NCI-H226 (cell line): ENCODE measurements at places on chromosomes 6 and 20.
A peak's percentile ranks its signal among the peaks of the same experiment; 100 is the strongest.

- DNase-seq, result no peak
Observed at GRCh38 chr20:57652606-57653545, 32.6 kb upstream of the ZBP1 start.

DNA sequence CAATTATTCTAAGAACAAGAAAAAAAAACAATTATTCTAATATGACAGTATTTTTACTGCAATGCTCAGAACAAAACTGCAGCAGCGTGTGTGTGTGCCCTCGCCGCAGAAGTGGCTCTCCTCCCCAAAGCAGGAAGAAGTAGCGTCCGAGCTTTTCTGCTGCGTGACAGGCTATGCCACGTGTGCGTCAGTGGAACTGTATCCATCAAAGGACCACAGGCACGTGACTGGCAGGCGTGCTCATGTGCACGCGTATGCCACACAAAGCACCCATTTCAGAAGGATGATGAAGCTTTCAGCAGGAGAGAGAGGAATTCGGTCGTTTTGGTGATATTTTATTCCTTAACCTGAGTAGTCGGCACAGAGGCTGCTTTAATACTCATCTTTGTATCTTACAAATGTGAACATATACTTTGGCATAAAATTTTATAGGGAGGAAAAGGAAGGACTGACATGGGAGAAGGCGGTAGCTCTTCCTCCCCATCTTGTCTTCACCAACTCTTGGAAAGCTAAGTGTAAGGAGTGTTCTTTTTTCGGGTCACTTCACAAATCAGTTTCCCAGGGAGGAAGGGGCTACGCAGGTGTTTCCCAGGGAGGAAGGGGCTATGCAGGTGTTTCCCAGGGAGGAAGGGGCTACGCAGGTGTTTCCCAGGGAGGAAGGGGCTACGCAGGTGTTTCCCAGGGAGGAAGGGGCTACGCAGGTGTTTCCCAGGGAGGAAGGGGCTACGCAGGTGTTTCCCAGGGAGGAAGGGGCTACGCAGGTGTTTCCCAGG is 3.4 kb downstream of the TCFL5 start:
- no peak for DNase-seq

DNA sequence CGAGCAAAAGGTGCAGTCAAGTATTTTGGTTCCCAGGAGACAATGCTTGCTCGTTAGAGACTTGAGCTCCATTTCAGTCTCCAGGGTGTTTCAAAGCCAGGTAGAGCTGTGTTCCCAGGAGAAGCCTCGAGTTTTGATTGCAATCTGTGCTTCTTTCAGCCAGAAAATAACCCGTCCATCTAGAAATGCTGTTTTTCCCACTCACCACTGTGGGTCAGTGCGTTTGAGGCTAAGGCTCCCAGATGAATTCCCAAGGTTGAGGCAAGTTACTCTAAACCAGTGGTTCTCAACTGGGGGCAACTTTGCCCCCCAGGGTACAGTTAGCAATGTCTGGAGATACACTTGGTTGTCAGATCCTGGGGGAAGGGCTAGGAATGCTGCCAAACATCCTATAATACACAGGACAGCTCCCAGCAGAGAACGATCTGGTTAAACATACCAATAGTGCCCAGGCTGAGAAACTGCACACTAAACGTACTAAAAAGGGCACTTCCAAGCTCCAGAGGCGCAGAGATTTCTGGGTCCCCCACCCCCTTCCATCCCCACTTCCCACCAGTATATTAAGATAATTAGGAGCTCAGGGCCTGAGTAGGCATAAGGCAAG is 13.8 kb downstream of the BMP7 start:
- DNase-seq, result no peak

DNA sequence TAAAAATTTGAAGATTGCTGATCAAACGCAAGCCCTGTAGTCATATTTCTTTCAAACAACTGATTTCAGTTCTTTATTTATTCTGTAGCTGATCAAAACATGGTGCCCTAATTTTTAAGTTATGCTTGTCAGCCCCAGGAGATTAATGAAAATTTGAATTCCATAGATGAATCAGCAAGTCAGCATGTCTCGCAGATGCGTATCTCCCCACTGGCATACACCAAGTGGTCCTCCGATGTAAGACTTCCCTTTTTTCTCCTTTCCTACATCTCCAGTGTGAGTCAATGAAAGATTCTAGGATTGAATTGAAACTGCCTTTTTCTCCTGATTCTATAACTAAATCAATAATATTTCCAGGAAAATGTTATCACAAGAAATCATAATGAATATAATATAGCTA is 539.6 kb upstream of the NOX3 start:
- no peak for DNase-seq

- no peak for DNase-seq
Observed at GRCh38 chr6:44498436-44498835, 110.9 kb downstream of the CDC5L start.

- DNase-seq, result no peak
Observed at GRCh38 chr20:46351357-46352058, 43.2 kb upstream of the CDH22 start.

DNA sequence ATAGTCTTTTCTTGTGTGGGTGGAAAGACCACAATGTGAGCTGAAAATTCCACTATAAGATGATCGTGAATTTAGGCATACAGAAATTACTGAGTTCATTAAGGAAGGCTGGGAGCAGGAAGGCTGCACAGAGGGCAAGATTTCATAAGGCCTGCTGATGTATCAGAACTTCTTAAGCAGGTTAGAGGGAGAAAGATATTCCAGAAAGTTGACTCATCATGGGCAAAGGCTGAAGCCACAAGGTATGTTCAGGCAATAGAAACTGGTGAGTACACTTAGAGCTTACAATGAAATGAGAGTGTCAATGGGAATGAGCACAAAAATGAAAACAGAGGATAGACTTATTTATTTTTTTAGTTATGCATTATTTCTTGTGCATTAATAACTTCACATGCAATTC is 618.6 kb downstream of the CBLN4 start:
- DNase-seq, result peak; percentile 90

DNA sequence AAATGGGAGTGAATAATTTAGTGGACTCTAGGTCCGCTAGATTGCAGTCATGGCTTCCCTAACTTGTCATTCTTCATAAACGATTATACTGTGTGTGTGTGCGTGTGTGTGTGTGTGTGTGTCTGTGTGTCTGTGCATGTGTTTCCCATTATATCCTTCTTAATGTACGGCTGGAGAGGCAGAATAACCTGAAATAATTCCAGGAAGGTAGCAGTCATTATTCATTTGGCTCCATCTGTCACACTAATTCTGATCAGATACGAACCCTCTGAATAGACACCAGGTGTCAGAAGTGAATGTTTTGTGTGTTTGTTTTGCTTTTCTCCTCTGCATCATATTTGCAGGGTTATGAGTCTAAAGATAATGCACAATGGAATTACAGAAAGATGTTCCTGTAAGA is 372.9 kb downstream of the DOK5 start:
- DNase-seq, result no peak

- DNase-seq, result peak; percentile 92
Observed at GRCh38 chr6:36678488-36679042, at the start of gene CDKN1A. Gene CDKN1A (plus strand): TSS chr6:36678714. CDS start chr6:36684102, 5,388 bp downstream.

- no peak for DNase-seq
Observed at GRCh38 chr6:88483424-88483823, 317.3 kb upstream of the CNR1 start.

GRCh38 chr6:1372690-1373089 is 16.7 kb upstream of the FOXF2 start:
- no peak for DNase-seq

DNA sequence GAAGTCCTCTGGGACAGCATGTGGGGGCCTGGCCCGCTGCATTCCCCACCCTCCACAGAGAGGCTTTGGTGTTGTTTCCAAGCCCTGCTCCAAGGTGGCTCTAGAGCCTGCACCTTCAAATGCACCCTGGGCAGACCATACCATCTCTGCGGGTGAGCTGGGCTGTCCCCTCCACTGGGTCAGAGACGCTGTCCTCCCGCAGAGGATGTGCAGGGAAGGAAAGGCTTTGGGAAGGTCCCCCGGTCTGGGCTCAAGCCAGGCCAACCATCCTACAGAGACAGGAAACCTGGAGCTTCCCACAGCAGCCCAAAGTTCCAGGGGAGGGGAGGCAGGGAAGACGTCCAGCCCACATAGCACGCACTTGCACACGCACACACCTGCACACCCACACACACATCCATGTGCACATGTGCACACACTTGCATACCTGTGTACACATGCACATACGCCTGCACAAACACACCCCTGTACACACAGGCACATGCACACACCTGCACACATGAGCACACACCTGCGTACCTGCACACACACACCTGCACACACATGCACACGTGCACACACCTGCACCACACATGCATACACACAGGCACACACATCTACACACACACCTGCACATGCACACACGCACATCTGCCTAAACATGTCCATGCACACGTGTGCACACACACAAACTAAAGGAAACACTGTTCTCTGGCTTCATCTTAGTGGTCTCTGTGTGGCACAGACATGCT is 155.4 kb downstream of the ERMARD start:
- no peak for DNase-seq

GRCh38 chr6:88376197-88376596 is 210.1 kb upstream of the CNR1 start:
- DNase-seq, result no peak

DNA sequence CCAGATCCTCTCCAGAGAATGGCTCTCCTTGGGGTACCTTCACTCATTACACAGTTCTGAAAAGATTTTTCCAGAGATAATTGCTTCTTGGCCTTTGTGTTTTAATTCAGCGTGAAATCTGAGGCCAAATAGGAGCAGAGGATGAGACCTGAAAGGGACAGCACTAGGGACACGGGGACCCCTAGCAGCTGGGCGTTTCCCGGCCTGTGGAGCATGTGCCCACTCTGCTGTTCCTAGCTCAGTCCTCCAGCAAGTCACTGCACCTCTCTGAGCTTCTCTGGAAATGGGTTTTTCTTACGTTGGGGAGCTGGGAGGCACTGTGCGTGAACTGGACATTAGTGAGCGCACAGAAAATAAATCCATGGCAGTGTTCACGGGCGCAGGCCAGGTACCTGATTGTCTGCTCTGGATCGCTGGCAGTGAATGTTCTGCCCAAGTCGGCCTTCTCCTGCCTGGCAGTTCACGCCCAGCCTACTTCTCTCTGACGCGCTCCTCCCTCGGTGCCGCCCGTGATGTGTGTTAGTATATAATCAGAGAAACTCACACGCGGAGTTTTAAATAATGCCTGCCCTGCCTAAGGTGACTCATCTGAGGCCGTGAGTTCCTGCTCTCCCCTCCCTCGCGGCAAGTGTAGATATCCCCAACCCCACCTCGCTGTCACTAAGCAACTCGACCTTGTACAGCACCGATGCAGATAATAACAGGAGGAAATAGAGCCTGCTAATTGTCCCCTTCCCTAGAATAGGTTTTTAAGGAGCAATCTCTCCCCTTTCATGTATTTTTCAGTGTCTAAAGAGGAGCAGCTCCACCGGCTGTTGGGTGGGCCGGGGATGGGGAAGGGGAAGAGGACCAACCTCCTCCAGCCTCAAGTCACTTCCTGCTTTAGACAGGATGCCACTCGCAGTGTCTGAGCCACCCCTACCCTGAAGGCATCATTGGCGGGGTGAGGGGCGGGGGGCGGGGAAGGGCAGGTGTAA is 2.7 kb upstream of the TUBB2A start:
- DNase-seq, result peak; percentile 95

DNA sequence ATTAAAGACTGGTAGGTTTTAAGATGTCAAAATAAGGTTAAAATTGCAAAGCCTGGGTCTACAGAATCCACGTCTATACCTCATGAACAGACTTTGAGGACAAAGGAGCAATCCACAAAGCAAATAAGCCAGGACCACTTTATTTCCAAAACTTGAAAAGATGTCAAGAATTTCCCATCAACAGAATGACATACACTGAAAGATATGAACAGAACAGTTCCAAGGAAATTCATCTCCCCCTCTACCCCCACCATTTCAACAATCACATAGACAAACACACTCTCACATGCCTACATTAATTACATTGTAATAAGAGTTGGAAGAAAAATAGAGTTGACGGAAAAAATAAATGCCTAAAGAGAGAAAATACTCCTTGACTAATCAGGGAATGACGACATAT is 45.2 kb upstream of the NHSL1 start:
- no peak for DNase-seq

- DNase-seq, result no peak
Observed at GRCh38 chr6:104940893-104941728, 15.8 kb upstream of the LIN28B start.

- no peak for DNase-seq
Observed at GRCh38 chr20:64232794-64233193, 22.8 kb upstream of the PCMTD2 start.

DNA sequence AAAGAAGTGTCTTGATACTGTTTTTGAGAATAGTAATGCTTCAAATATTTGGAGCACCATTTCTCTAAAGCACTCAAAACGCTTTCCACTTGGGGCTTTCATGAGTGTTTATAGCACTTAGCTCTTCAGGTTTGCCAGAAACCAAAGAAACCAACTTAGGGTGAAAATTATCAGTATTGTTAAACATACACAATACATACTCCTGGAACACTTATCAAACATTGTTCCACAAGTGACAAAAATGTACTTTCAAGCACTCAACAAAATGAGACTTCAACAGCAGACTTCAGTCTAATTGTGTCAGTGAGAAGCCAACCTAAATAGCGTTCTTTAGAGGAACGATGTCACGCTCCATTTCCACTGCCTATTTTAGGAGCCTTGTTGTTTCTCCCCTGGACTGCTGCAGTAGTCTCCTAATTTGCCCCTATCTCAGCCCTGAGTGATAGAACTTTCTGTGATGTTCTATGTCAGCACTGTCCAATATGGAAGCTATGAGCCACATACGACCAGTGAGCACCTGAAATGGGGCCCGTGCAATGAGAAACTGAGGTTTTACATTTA is 461.3 kb downstream of the KIF16B start:
- DNase-seq, result no peak

- DNase-seq, result no peak
Observed at GRCh38 chr20:58579819-58580473, 64.7 kb upstream of the APCDD1L start.

DNA sequence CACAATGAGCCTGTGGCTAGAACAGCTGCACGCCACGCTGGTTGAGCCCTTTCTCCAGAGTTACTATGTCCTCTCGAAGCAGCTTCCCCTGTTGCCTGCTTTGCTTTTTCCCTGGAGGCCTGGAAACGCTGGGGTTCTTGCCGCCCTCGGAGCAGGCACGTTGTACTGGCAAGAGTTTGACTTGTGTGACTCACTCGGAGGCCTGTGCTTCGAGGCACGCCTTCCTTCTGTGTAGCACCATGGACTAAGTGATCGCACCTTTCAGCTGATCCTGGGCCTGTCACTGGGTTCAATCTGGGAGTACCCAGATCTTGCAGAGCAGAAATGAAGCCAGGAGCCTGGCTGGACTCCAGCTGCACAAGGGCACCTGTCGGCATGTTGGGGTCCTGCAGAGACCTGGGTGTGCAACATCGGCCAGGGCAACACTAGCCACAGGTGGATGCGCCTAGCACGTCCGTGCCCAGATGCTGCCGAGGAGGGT is 5.2 kb downstream of the INSM1 start:
- no peak for DNase-seq

DNA sequence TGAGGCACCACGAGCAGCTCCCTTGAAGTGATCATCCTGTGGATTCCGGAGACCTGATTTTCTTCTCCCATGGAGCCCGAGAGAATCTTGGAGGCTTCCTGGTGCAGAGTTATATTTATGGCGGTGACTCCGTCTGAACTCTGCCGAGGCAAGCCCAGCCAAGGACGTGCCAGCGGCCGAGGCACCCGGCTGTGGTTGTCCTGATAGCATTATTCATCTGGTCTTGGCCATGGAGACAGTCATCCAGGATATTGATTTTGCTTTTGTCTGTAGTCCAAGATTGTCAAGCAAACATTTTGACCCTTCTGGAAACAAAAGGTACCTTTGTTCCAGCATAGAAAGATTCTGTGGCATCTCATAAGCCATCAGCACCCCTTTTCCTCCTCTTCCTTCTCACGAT is 163.3 kb downstream of the SCML4 start:
- no peak for DNase-seq

- DNase-seq, result no peak
Observed at GRCh38 chr20:42276718-42277602, 658.8 kb upstream of the CHD6 start.
